Activated CD4-positive, alpha-beta T cell treated with anti-CD3 and anti-CD28 coated beads, Interleukin-2, amount 50 U/mL, for 48 hours (primary cell): ENCODE measurements at places on chromosomes 4 and X.

DNA sequence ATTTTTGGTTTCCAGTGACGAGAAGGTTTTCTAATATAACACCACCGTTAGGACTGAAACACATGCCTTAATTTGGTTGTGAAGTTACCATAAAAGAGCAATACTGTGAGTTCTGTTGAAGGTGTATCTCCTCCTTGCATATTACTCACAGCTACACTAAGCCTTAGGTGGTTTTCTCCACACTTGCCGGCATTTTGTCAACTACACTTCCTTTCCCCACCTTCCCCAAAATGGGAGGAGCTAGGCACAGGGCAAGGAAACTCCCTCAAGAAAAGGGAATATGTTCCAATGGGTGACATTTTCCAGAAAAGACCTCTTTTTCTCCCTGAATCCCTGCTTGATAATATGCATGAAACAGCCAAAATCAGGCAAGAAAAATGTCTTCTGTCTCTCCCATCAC is 44.8 kb downstream of the RELL1 start:
- DNase-seq, result no peak

- DNase-seq, result no peak
Measured at GRCh38 chr4:30600246-30601017, 119.7 kb upstream of the PCDH7 start.

- no peak for DNase-seq
Measured at GRCh38 chr4:183543435-183543834, 38.6 kb downstream of the ING2 start.

- no peak for DNase-seq
Measured at GRCh38 chr4:69484011-69484410, 11.7 kb downstream of the UGT2B4 start.

DNA sequence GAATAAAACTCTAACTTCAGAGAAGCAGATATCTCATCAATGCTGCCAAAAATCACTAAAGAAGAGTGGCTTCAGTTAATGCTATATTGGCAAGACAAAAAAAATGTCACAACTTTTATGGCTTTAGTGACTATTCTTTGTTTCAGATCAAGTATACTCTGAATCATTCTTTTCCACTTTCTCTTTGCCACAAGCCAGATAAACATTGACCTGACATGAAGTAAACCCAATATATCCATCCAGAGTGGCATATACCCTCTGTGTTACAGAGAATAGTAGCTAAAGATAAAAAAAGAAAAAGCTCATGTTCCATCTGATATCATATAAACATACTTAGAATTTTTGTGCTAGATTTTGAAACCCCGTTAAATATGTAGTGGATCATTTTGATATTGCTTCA is 206.7 kb upstream of the CNKSR2 start:
- no peak for DNase-seq

DNA sequence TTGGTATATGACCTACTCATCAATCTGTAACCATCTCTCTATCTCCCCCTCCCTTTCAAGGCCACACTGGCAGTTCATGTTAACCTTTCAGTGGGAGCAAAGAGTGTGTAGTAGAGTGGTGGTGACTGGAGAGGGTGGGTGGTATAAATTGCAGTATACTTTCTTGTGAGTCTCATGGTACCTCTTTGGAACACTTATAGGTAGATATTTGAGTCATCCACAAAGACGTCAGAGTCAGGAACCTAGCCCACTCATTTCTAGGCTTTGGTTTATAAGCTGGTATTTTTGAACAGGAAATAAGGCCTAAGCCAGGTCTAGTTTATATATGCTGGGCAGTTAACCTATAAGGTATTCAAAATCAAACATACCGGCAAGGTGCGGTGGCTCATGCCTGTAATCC is 36.3 kb downstream of the RLIM start:
- no peak for DNase-seq

- DNase-seq, result no peak
Measured at GRCh38 chr4:8244001-8244757, 25.4 kb upstream of the HTRA3 start.

GRCh38 chr4:69640289-69640688 is 847 bp upstream of the UGT2A2 start:
- DNase-seq, result no peak

DNA sequence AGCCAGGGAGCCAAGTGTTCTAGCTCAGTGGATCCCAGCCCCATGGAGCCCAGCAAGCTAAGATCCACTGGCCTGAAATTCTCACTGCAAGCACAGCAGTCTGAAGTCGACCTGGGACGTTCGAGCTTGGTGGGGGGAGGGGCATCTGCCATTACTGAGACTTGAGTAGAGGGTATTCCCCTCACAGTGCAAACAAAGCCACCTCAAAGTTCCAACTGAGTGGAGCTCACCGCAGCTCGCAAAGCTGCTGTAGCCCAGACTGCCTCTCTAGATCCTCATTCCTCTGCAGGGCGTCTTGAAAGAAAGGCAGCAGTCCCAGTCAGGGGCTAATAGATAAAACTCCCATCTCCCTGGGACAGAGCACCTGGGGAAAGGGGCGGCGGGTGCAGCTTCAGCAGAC is 226.3 kb downstream of the ZIC3 start:
- no peak for DNase-seq

GRCh38 chr4:10104211-10104990 is 12.2 kb downstream of the WDR1 start:
- no peak for DNase-seq

DNA sequence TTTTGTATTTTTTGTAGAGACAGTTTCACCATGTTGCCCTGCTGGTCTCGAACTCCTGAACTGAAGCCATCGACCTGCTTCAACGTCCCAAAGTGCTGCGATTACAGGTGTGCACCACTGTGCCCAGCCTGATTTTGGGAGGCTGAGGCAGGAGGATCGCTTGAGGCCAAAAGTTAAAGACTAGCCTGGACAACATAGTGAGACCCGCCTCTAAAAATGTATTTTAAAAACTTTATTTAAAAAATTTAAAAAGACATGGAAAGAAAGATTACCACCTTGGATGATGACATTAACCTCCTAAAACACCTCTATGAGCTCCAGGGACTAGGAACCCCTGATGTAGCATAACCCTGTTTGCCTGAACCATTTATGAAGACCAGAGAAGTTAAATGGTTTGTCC is 5.8 kb upstream of the BBS7 start:
- no peak for DNase-seq

DNA sequence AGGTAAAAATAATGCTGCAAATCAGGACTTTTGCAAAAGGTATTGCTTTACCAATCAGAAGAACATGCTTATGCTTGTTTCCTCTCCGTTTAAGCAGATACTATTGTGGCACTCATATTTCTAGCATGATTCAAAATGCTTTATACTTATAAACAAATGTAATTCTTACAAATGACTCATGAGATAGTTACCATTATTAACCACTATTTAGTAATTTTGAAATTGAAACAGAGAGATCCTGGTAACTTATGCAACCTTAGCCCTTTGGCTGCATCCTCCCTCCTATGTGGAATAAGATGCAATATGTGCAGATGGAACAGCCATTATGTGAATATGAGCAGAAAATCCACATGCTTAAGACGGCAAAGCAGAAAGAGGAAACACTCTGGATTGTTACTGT is 164.7 kb downstream of the PCDH18 start:
- DNase-seq, result no peak

- no peak for DNase-seq
Measured at GRCh38 chr4:73735231-73735630, 5.1 kb upstream of the CXCL8 start.

- DNase-seq, result no peak
Measured at GRCh38 chr4:62676962-62677361, 1476.8 kb downstream of the ADGRL3 start.

DNA sequence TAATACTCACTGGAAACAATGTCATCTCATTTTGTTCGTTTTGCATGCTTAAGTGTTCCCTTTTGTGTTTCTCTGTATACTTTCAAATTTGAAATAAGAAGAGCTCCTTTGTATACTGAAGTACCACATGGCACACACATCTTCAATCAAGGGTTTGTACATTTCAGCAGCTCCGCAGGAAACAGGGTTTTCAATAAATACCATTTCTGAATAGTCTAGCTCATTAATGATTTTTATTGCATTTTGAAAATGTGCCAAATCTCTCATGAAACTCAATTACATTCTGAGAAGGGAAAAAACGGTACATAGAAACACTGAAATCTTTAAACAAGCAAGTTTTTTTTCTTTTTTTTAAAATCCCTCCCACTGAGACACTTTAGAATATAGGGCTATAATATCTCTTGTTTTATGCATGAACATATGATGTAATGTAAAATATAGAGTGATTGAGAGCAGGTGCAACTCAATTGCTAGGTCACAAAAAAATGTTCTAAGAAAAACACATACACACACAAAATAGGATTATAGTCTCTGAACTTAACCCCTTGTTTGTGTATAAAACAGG is 914.2 kb upstream of the PCDH7 start:
- no peak for DNase-seq

DNA sequence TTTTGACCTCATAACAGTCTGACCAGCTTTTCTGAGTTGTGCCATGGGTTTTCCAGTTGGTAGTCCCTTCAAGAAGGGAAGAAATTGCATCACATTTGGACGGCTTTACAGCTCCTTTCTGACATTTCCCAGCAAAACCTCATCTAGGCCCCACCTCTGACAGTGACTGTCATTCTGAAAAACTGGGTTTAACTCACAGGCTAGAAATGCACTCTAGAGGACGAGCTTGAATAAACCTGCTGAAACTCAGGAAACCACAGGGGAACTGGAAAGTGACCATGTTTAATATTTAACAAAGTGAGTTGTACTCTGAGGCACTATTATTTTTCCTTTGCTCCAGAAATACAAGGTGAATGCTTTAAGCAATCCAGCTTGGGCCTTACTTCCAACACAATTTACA is 434.3 kb upstream of the RASGEF1B start:
- DNase-seq, result no peak

- no peak for DNase-seq
Measured at GRCh38 chrX:24184018-24184417, 34.5 kb downstream of the ZFX start.

GRCh38 chr4:113344100-113344499 is 294.6 kb downstream of the ANK2 start:
- no peak for DNase-seq

- DNase-seq, result no peak
Measured at GRCh38 chr4:140018931-140019618, 134.9 kb downstream of the MAML3 start.

GRCh38 chrX:41758401-41758800 is 34.4 kb downstream of the GPR82 start:
- DNase-seq, result no peak

GRCh38 chr4:185660340-185660739 is 125.0 kb upstream of the PDLIM3 start:
- DNase-seq, result no peak

DNA sequence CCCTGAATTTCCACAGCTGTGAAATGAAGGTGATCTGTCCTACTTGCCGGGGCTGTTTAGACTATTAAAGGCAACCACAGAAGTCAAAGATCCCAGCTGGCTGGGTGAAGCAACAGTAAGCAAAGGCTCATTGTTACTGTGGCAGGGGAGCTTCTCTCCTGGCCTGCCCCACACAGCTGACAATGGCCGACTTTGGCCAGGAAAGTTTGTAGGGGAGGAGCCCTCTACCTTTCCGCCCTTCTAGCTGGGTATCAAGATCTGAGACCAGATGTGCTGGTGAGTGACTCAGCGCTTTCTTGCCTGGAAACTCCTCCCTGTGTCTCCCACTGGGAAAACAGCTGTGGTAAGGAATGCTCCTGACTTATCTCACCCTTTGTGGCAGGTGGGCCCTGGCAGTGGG is 21.1 kb downstream of the RASSF6 start:
- DNase-seq, result no peak

DNA sequence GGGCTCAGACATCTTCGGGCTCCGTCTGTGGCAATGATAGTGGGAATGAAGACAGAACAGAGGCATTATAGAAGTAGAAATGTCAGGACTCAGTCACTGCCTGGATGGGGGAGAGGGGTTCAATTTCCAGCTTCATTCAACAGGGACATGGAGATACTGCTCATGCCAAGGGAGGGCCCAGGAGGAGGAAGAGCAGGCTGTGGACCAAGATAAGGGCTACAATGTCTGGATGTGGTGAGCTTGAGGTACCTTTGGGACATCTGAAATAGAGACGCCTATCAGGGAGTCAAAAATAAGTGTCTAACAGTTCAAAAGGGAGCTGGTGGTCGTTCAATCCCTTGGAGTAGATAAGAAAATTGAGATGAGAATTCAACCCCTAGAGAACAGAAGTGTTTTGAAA is 34.5 kb downstream of the ELF4 start:
- DNase-seq, result no peak

GRCh38 chrX:67207912-67208311 is 335.9 kb upstream of the AR start:
- DNase-seq, result no peak

GRCh38 chr4:101806914-101807313 is 16.4 kb downstream of the BANK1 start:
- DNase-seq, result no peak

GRCh38 chr4:92885632-92886031 is 581.9 kb downstream of the GRID2 start:
- no peak for DNase-seq

GRCh38 chr4:55272102-55272501 is 73.9 kb upstream of the SRD5A3 start:
- DNase-seq, result no peak

DNA sequence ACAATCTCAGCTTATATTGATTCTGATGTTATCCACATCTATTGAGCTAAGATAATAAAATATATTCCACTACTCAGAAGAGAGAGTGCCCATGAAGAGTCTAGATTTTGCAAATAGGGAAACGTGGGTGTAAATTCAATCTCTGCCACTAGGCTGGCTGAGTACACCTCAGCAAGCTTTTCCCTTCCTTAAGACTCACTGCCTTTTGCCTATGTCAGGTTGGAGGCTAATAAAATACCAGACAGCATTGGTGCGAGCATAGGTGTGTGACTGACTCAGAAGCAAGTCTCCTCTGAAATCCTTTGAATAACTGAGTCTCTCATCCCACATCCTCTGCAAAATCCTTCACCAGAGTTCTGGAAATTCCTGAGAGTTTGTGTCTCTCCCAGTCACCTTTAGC is 405.4 kb upstream of the CPEB2 start:
- DNase-seq, result no peak
